Heart right ventricle (tissue), 16 donors: ENCODE measurements at places on chromosomes 5 and 9. TPM values are rescaled to one million over a fixed set of nuclear protein-coding genes. Genes with fewer than 3 reads are reported as not detected.

DNA sequence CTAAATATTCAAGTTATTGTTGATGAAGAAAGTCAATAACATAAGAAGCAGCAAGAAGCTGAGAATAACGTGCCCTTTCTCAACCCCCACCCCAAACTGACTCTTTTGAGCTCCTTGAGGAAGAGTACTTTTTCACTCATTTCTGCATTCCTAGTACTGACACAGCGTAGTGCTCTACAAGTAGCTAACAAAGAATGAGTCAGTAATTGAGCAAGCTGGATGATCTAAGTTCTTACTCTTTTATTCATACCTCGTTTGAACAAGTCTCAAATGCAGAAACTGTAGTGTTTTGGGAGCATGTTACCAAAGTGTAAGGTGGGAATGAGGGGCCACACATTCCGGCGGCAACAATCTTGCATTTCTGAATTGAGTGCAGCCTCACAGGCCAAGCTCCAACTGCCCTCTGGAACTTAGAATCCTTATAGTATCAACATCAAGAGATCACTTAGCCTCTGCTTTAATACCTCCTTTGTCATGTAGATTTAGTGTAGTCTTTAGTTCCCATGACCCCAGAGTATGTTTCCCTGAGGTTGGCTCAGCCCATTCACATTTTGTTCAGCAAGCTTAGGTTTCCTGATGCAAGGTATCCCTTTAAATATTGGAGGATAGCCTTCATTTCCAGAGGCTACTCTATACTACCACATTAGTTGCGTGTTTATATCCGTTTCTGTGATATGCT lies 152.0 kb downstream of the PRR16 start:
- DNase-seq, result no peak

DNA sequence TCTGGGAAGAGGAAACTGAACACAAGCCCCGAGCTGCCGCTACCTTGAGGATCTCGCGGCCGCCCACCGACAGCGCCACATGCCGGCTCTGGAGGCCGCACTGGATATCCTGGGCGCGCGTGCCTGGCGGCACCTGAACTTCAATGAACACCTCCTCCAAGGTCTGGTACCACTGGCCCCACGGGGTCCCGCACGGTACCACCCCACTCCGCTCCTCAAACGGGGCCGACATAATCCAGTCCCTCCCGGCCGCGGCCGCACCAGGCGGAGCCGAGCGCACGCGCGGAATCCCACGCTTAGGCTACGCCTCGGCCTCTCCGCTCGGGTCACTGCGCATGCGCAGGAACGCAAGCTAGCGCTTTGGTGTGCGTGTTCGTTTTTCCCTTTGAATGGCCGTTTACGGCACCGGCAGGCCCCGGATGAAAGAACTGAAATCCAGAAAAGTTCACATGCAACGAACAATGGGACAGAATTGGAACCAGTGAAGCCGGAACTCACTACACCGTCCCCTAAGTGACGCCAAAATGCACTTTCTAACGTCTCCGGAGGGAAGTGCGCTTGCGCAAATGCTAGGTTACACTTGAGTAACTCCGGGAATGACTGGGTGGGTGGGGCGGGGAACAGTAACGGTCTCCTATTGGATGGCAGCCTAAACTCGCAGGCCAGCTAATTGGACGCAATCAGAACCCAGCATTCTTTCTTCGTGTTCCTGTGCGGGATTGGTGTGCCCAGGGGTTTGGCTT lies at the start of gene NUDCD2:
TSS of gene NUDCD2 (minus strand) at position 284 of the 743 bp plus-strand sequence. CDS start at position 232, 52 bp downstream.
- DNase-seq, result peak; percentile 98

DNA sequence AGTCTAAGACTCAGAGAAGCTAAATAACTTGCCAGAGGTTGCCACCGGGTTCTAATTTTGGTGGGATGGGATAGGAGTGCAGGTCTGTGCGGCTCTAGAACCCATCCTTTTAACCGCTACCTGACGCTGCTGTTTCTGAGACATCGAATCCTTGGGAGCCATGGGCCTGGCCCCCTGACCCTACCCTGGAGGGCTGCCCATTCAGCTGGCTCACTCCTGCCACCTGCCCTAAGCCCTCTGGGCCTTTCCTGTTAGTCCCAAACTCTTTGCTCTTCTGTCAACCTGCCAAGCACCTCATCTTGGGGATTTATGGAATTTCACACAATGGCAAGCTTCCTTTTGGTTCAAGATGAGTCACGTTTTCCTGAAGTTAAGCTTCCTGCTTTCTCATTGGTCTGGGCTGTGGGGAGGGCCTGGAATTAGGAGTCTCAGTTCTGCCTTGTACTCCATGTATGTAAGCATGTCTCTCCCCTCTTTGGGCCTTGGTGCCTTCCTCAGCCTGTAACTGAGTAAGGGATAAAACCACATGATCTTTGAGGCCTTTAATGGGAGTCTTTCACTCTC lies 26.6 kb downstream of the ENHO start:
- DNase-seq, result no peak

- DNase-seq, result no peak
These were observed 169.1 kb upstream of the CLINT1 start for GRCh38 chr5:158027806-158028775.

- no peak for DNase-seq
These were observed 30.5 kb upstream of the UBAP2 start for GRCh38 chr9:34079181-34079580.

DNA sequence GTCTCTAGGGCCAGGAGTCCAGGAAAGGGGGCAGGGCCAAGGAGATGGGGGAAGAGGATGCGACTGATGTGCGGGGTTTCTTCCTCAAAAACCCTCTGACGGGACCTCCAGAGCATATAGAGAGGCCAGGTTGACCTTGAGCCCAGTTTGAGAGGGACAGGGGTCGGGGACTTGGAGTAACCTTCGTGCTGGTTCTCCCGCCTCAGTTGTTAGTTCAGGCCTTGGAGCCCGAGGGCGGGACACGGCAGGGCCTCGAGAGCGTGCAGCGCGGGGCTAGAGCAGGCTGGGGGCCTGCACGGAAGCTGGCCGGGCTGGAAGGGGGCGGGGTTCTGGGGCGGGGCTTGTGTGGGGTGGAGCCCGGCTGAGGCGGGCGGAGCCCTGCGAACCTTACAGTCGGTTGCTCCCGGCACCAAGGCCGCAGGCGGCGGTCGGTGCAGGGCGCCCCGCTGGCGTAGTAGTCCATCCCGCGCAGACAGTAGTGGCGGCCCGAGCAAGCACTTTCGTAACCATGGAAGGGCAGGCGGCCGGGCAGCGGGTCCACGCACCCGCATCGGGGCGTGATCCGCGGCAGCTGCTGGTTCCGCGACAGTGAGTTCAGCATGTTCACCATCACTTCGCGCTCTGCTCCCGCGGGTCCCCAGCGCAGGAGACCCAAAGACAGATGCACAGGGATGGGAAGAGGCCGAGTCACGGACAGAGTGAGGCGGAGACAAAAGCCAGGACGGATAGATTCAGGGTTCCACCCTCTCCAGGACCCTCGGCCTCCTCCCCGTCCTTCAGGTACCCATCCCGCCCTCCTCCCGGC lies 4.0 kb upstream of the MYORG start:
- peak; percentile 72 for DNase-seq

DNA sequence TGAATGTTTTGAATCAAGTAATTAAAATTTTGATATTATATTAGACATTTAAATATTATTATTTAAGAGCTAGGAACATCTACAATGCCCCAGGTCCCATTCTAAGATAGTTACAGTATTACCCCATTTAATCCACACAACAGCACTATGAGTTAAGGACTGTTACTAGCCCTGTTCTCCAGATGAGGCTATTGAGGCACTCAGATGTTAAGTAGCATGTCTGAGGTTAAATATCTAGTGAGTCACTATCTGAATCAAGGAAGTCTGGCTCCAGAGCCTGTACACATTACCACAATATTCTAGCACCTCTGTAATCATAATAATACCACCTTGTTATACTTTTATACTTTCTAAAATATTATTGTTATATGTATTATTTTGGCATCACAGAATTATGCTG lies 304.6 kb downstream of the PDE4D start:
- DNase-seq, result no peak

DNA sequence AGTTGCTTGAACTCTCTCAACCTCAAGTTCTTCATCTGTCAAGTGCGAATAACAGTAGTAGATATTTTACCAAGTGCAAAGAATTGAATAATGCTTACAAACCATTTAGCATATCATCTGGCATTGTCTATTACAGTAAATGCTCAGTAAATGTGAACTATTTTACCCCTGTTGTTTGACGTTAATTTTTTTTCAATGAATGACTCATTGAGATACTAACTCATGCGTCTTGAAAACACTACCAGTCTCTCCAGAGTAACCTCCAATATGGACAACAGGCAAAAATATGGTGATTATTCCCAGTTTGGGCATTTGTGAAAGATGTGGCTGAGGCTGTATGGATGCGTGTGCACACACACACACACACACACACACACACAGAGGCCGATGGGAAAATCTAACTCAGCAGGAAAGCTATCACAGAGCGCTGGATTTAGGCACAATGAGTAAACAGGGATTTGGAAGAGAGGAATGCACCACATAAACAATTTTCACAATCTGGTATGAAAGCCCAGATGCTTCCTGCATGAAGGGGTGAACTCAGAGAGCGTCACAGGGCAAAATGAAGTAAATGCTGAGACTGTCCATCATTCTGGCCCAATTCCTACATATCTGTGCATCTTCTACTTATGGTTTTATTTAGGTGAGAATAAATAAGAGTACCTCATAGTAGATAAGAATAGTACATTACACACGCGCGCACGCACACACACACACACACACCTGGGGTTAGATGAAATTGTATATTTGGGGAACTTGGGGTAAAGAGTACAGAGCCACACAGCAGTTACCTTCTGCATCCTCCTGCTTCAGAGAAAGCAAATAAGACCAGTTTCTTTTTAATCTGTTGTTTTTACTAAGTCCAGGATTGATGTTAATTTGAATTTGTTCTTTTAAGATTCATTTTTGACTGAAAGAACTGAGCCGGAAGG lies 128.7 kb downstream of the PALM2AKAP2 start:
- DNase-seq, result no peak

- no peak for DNase-seq
These were observed 250.1 kb downstream of the CEMIP2 start for GRCh38 chr9:71518045-71518827.

DNA sequence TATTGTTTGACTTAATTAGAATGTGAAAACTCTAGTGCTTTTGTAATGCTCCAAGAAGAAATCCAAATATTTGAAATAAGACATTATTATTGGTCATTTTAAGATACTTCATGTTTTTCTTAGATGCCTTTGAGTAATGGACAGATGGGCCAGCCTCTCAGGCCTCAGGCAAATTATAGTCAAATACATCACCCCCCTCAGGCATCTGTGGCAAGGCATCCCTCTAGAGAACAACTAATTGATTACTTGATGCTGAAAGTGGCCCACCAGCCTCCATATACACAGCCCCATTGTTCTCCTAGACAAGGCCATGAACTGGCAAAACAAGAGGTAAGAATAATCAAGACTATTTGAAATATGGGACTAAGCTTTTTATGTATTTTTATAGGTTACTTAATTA lies 69.2 kb upstream of the SREK1 start:
- DNase-seq, result no peak

GRCh38 chr5:64273276-64273675 lies 107.6 kb downstream of the RNF180 start:
- no peak for DNase-seq

- DNase-seq, result no peak
These were observed 52.4 kb upstream of the UBAC1 start for GRCh38 chr9:136013524-136014034.

DNA sequence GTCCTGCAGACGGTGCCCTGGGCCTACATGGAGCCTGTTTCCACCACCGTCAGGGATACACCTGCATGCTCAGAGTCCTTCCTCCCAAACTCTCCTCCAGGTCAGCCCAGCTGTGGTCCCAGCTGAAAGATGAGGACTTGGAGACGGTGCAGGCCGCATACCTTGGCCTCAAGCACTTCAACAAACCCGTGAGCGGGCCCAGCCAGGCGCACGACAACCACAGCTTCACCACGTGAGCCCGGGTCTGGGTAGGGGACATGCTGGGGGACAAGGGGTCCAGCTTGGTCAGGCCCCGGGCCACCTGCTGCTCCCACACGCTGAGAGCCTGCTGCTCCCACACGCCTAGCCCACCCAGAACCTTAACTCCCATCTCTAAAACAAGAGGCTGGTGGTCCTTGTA lies 16.6 kb upstream of the CARD19 start:
- no peak for DNase-seq

- no peak for DNase-seq
These were observed 122.0 kb downstream of the PAPPA start for GRCh38 chr9:116275418-116276195.

- DNase-seq, result peak; percentile 87
These were observed 122.9 kb upstream of the DAB2 start for GRCh38 chr5:39547553-39548154.

GRCh38 chr9:20363233-20363632 lies 259.1 kb downstream of the MLLT3 start:
- no peak for DNase-seq

DNA sequence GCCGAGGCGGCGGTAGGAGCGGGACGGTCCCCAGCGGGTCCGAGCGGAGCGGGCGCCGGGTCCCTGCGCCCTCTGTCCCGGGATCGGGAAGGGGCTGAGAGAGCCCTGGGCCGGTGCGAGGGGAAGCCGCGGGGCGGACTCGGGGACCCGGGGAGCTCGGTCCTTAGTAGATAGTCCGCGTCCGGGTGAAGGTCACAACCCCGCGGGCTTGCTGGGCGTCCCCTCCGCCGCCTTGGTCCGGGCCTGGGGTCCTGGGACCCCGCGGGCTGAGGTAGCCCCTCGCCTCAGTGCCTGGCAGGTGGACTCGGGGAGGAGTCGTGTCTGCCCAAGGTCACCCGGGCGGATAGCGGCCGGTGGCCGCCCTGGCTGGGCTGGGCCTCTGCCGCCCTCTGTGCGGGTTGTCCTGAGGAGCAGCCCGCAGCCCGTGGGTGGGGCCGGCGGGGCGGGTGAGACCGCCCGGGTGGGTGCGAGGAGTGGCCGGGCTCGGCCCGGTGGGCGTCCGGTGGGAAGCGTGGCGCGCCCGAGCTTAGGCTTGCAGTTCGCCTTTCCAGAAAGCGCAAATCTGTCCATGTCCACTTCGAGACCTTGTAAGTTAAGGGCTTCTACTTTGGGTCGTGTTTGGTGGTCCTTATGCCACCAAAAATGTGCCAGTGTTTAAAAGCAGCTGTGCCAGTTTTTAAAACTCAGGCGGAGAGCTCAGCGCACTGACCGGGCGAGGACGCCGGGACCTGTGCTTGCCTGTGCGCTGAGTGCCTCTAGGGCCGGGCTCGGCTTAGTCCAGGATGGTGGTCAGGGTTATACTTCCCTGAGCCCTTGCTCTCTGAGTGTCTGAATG lies 554 bp downstream of the SDHA start:
- peak; percentile 36 for DNase-seq

GRCh38 chr5:132430746-132431145 lies 59.8 kb downstream of the IRF1 start:
- no peak for DNase-seq

DNA sequence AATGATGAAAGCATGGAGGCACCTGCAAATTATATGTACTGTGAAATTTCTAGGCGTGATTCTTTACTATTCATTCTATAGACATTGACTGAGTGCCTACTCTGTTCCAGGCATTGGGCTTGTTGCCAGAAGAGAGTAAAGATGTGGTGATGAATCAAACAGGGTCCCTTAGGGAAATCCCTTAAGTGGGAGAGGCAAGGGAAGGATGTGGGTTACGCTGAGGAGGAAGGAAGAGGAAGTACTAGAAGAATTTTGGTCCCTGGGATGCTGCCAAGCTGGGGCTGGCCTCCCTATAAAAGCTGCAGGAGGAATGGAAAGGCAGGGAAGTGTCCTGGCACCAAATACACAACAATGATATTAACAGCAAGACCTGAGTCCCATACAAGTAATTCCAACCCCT lies 76.7 kb upstream of the SPOCK1 start:
- DNase-seq, result no peak

GRCh38 chr5:146233441-146233840 lies 30.0 kb downstream of the RBM27 start:
- DNase-seq, result peak; percentile 34

The GLDC gene
- not detected for total RNA-seq

The AJM1 gene
- total RNA-seq, result 4.1 TPM

The APBA1 gene
- 5.7 TPM for total RNA-seq

The IL5 gene
- total RNA-seq, result not detected
